ENCODE measurements at places on chromosomes 7 and 10.

- DNase-seq: no peak
- no peaks in the 10 kb centered on the region for H3K27me3 ChIP-seq
- no peak overlapping the region for H3K27ac ChIP-seq
- H3K4me1 ChIP-seq: no peaks in the 10 kb centered on the region
- H3K4me3 ChIP-seq: no peak overlapping the region
Measured at GRCh38 chr7:40401406-40401805, 266.6 kb downstream of the SUGCT start.

DNA sequence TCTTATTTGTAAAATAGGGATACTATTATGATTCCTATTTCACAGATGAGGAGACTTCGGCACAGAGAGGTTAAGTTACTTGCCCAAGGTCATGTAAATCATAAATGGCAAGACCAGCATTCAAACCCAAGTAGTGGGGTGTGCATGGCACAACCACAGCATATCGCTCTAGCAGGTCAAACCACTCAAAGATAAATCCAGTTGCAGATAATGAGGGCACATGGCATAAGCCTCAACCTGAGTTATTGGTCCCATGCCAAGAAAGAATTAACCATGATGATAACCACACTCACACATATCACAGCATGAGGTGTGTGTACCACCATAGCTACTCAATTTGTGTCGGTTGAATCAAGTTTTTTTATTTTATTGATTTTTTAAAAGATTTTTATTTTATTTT is 180.5 kb downstream of the CREB5 start:
- no peaks in the 10 kb centered on the region for H3K4me1 ChIP-seq
- H3K4me3 ChIP-seq: no peak overlapping the region
- no peak overlapping the region for H3K27ac ChIP-seq
- no peaks in the 10 kb centered on the region for H3K27me3 ChIP-seq
- DNase-seq: no peak

DNA sequence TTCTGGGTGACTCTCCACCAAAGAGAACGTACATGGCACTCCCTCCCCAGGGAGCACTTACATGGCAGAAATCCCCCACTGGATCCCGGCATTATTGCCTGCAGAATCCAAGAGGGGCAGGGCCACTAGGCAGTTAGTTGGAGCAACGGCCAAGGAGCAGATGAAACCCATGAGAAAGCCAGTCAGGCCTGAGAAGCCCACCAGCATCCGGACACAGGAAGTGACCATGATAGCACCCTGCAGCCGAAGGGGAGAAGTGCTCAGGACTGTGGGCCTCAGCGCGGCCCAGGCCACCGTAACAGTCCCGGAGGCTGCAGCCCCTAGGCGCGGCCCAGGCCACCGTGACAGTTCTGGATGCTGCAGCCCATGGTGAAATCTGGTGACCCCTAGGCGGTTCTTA is 43.5 kb downstream of the STRA8 start:
- H3K27ac ChIP-seq: no peak overlapping the region
- no peaks in the 10 kb centered on the region for H3K27me3 ChIP-seq
- no peaks in the 10 kb centered on the region for H3K36me3 ChIP-seq
- H3K4me3 ChIP-seq: no peak overlapping the region
- H3K4me1 ChIP-seq: no peaks in the 10 kb centered on the region

DNA sequence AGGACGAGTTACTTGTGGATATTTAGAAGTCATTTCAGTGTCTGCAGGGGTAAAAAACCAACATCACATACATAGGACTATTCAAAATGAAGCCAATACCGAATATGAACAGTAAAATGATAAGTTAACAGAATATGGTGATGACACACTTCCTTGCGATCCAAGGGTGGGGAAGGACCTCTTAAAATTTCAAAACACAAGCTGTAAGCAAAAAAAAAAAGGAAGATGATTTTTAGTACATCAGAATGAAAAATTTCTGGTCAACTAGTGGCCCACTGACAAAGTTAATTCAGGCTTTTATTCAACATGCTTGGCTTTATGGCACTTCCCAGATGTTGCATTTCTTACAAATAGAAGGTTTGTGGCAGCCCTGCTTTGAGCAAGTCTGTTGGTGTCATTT is 19.0 kb upstream of the GALNTL5 start:
- H3K27ac ChIP-seq: no peak overlapping the region
- H3K4me1 ChIP-seq: peaks cover 7% of the 10 kb centered on the region
- no peaks in the 10 kb centered on the region for H3K36me3 ChIP-seq
- H3K4me3 ChIP-seq: no peak overlapping the region
- DNase-seq: no peak

DNA sequence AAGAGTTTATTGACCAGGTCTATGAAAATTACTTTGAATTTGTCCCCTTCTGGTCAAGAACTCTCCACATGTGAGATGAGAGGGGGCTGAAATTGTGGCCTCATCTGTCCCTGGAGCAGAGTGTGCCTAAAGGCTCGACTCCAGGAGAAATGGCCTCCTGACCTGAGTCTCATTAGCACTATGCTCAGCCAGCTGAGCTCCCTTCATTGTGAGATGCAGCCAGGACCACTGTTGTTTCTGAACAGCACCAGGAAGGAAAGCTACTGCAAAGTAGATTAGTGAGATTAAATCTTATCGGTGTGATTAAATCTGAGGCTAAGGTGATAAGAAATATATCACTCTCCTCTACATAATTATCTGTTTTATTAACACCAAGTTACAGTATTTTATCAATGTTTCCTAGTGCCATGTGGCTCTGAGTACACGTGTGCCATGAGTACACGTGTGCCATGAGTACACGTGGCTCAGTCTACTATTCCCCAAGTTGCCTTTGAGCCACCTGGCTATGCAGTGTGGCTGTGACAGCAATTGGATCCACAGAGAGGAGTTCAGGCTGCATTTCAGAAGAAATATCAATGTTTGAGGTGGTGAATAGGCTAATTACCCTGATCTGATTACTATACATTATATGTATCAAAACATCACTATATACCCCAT is 126.9 kb downstream of the IPMK start:
- H3K36me3 ChIP-seq: peaks cover 19% of the 10 kb centered on the region
- H3K4me1 ChIP-seq: no peaks in the 10 kb centered on the region
- H3K4me3 ChIP-seq: no peak overlapping the region
- DNase-seq: no peak
- H3K27me3 ChIP-seq: no peaks in the 10 kb centered on the region
- no peak overlapping the region for H3K27ac ChIP-seq

DNA sequence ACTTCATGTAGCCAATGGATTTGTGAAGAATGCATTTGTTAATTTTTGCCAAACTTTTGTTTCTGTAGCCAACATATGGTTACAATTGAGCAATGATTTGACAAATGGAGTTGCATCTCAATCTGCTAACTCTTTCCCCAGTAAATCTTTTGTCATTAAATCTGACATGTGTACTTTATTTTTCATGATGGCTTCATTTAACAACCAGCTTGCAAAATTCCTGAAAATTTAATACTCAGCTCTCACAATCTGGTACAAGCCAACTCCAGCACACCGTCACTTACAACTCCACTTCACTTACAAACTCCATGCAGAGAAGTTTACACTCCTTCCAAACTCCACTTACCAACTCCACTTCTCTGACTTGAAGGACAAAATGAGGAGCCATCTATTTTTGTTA is 26.5 kb upstream of the HIBADH start:
- peaks cover 10% of the 10 kb centered on the region for H3K4me1 ChIP-seq
- H3K4me3 ChIP-seq: no peak overlapping the region
- H3K27ac ChIP-seq: no peak overlapping the region
- H3K27me3 ChIP-seq: no peaks in the 10 kb centered on the region
- no peaks in the 10 kb centered on the region for H3K36me3 ChIP-seq

DNA sequence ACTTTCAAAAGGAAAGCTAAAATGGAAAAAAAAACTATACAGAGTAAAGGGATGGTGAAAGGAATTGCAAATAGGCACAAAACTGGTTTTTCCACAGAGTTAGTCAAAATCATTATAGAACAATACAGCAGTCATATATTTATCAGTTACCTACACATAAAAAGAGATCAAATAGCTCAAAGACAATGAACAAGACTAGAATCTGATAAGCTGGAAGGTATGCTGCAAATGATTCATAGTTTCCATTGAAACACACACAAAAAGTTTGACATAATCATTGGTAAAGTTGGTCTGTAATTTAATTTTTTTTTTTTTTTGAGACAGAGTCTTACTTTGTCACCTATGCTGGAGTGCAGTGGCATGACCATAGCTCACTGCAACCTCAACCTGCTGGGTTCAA is 92.4 kb upstream of the SGCE start:
- no peak overlapping the region for H3K4me3 ChIP-seq
- H3K27me3 ChIP-seq: no peaks in the 10 kb centered on the region
- DNase-seq: no peak
- no peaks in the 10 kb centered on the region for H3K4me1 ChIP-seq
- no peak overlapping the region for H3K27ac ChIP-seq
